ENCODE measurements at places on chromosomes 7 and 10. TPM values are rescaled to one million over a fixed set of nuclear protein-coding genes. Genes with fewer than 3 reads are reported as not detected.

- no peak for DNase-seq
Measured at GRCh38 chr10:129929343-129930292, 34.5 kb downstream of the EBF3 start.

GRCh38 chr10:11588873-11589574 lies 22.4 kb downstream of the USP6NL start:
- no peak for DNase-seq

DNA sequence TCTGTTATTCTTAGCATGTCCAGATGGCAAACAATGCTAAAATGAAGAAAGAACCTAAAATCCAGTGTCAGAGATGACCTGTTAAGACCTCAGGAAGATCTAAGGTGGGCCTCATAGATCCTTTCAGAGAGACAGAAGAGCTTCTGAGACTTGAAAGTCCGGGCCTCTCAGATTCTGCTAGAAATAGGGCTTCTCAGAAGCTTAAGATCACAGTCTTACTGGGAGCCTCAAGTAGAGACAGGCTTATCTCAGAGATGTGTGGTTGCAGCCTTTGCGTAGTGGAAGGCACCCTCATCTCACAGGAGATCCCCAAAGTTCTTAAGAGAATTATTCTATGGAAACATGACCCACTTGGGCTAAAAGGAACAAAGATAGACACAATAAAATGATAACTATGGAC lies 642.8 kb downstream of the TNS3 start:
- no peak for DNase-seq

DNA sequence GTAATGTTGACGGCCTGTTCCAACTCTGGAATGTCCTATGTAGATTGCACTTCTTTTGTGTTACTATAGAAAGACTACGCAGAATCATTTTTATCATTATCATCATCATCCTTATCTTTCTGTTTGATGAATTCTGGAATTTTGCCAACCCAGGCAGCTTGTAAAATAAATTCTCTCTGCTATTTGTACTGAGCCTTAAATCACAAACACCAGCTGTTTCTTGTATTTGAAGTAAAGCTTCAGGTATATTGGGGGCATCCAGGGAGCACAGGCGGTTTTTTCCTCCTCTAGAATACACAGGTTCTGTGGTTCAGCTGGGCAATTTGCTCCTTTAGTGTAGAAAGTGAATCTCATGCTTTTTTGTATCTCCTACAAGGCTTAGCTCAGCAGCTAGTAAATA lies 14.9 kb upstream of the CPA5 start:
- no peak for DNase-seq

- no peak for DNase-seq
Measured at GRCh38 chr7:101370836-101371235, 8.2 kb downstream of the COL26A1 start.

Gene ADIRF
- 112 TPM for total RNA-seq

Gene TFPI2
- total RNA-seq = 19.3 TPM

Gene PRF1
- total RNA-seq = 0.90 TPM

Gene CASP2
- 22.0 TPM for total RNA-seq

Gene C1QL3
- 0.21 TPM for total RNA-seq

Gene TEX36
- not detected for total RNA-seq

Gene TYW1B
- 4.9 TPM for total RNA-seq

Gene SLC39A12
- not detected for total RNA-seq

Gene NSMCE4A
- total RNA-seq = 94.0 TPM

Gene ZMIZ1
- 30.2 TPM for total RNA-seq

Data from urinary bladder (tissue), 4 donors.